ENCODE measurements at places on chromosomes 6 and 20.

GRCh38 chr6:131998255-131998982 is 47.2 kb upstream of the CCN2 start:
- no peak for DNase-seq

DNA sequence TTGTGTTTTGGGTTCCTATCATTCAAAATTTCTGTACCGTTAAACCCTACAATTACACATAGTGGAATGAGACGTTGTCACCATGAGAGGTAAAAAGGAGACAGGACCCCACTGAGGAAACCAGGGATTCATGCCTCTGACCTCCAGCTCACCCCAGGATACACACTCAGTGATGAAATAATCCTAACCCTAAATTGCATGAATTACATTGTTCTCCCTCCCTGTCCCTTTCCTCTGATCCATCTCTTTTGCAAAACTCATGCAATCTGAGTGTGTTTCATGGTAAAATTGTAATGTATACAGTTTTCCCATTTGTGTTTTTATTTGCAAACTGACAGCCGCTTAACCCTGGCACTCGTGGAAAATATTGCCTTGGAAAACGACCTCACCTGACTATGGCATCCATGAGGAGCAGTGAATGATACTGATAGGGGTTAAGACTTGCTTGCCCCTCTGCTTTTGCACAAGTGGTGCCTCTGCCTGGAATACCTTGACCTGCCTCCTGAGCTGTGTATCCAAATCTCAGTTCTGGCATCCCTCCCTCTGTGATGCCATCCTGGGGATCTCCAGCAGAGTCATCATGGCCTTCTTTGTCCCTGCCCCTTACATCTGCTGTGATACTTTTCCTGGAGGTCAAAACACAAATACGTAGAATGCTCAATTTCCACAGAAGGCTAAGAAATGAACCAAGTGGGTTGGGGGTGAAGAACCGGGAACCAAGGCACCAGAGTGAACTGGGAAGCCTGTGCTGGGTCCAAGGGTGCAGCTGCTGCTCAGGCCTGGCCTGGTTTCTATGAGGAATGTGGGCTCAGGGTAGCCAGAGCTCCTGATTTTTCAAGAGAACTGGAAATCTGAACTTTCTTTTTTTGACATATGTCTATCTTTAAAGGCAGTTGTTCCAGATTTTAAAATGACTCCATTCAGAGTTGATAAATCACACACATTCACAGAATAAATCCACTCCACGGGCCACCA is 211.6 kb upstream of the ZNF217 start:
- DNase-seq: no peak

GRCh38 chr6:92507552-92507951 is 911.8 kb downstream of the EPHA7 start:
- DNase-seq: no peak

DNA sequence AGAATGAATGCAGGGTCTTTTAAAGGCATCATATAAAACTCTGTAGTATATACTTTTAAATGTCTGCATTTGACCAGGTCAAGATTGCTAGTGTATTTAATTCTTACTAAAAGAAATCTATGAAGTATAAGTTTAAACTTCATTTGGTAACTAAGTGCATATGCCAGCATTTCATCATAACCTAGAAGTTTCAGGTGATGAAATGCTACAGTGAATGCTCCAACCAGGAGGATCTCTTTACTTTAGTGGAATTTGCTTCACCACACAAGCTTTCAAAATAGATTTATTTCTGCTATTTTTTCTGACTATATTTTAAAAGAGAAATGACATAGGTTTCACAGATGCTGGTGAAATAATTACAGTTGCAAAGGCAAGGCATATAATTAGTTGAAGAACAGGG is 141.9 kb downstream of the HIVEP2 start:
- no peak for DNase-seq

- DNase-seq: no peak
These were observed 45.6 kb upstream of the RIPOR2 start for GRCh38 chr6:24981386-24981760.

GRCh38 chr6:21138336-21139069 is 455.0 kb upstream of the SOX4 start:
- no peak for DNase-seq

- DNase-seq: no peak
These were observed 69.5 kb upstream of the LGSN start for GRCh38 chr6:63389191-63389844.

DNA sequence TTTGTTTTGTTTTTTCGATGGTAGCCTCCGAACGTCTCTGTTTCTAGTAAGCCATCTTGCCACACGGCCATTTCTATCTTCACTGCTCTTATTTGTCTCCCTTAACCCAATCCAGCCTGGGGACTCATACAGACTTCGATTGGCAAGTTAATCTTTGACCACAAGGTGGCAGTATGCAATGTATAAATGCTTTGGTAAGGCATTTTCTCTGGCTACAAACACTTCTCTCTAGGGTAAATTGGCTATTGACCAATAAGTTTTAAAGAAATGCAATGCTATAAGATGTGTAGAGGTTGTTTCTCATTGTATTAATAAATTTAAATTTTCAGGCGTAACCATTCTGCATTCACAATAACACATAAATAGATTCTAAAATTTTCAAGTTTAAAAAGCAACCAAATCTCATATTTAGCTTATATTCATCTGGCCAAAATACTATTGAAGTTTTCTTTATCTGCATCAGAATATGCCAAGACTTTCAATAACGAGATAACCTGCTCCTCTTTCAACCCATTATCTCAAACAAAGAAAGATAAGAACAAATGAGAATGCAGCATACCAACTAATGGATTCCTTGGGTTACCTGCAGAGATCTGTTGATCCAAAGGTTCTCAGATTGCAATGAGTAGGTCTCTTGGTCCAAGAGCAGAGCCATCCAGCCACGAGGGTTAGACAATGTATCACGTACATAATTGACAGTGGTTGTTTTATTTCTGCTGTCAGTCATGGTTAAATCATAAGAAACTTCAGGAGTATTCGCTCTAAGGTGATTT is 231.9 kb downstream of the PKHD1 start:
- DNase-seq: no peak

GRCh38 chr6:11023032-11023431 is 21.1 kb downstream of the ELOVL2 start:
- DNase-seq: no peak

DNA sequence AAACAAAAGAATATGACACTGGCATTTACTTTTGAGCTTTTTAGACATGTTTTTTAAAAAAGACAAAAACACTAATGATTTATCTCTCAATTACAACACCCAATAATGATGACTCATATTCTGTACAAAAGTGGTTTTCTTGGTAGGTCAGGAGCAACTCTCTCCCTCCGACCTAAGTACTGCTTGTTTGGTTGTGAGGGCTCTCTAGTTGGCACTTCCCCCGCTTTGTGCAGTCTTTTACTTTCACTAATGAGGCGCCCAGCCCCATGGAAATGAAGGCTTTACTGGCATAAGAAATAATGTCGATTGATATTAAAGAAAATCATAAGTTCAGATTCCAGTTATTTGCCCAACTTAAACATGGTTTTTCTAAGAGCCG is 1.3 kb downstream of the KPNA5 start:
- no peak for DNase-seq

DNA sequence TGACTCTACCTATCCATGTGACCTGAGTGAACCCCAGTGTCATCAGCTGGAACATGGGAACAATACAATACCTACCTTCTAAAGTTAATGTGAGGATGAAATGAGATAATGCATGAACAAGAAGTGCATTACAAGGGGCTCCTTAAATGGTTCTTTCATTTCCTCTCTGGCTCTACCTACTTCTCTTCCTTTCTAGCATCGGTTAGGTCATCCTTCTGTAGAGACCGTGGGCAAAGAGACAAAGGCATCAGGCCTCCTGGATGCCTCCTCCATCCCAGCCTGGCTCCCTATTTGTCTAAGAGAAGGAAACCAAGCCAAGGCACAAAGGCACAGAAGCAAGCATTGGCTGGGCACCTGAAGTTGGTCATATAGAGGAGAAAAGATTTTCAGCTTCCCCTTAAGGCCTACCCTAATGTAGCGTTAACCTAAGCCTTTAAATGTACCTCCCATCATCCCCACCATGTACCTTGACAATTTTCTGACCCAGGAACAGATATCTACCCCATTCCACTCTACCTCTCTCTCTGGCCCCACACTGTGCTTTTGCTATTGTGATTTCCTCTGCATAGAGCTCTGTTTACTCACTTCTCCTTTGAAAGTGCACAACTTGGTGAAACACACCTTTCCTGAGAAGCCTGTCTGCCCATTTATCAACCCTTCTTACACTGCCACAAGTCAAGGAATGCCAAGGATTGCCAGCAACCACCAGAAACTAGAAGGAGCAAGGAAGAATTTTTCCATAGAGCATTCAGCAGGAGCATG is 86.6 kb downstream of the GCLC start:
- DNase-seq: no peak

- DNase-seq: no peak
These were observed 2.4 kb upstream of the DBNDD2 start for GRCh38 chr20:45405571-45406259.

GRCh38 chr6:106546691-106547414 is 82.4 kb downstream of the RTN4IP1 start:
- DNase-seq: no peak

DNA sequence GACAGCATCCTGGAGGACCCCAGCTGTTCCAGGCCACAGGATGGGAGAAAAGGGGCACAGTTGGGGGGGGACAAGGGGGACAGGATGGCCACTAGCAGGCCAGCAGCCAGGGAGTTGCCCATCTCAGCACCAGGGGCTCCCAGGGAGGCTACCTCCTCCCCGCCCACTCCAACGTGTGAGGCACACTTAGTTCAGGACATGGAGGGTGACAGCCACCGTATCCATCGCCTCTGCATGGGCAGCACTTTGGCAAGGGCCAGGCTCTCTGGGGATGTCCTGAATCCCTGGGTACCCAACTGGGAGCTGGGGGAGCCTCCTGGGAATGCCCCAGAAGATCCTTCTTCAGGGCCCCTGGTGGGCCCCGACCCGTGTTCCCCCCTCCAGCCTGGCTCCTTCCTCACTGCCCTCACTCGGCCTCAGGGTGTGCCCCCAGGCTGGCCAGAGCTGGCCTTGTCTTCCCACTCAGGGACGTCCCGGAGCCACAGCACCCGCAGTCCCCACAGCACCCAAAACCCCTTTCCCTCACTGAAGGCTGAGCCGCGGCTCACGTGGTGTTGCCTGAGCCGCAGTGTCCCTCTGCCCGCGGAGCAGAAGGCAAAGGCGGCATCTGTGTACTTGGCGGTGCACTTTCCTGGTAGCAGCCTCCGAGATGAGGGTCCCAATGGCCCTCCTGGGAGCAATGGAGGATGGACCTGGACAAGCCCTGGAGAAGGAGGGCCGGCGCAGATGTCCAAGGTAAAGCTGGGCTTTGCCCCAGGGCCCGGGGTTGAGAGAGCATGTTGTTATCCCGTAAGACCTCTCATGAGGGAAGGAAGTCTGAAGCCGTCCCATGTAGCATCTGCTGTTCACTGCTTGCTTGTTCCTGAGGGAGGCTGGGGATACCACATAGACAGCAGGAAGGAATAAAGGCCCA is 30.7 kb downstream of the ZNF831 start:
- no peak for DNase-seq

DNA sequence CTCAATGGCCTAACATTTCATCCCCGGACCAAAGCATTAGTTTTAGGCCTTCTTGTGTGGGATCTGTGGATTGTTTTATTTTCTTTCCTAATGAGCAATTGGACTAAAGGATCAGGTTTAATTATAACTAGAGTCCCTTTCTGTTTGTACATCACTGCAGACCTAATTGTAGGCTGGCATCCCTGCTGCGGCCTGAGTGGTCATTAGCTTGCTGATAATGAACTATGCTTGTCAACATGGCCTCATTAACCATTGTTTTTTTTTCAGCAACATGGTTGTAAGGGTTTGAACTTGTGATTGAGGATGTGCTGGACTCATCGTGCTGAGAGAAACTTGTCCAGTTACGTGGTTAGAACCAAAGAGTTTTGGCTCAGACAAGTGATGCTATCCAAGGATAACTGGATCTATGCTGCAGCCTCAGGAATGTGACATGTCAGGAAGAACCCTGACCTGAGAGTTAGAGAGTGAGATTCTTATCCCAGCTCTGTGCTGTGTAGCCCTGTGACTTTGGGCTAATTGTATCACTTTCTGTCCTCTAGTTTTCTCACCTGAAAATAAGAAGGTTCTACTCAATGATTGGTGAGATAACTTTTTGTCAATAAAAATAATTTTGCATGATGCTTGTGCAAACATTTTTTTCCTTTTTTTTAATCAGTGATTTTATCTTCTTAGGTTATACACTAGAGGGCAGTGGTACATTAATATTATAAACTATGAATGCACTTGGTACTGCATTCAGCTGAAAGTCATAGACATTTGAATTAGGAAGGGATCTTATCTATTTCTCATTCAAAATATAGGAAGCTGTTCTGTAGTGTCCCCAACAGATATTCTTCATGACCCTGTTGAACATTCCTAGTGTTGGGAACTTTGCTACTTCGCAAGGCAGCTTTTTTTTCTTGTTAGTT is 140.9 kb downstream of the RNF144B start:
- no peak for DNase-seq

DNA sequence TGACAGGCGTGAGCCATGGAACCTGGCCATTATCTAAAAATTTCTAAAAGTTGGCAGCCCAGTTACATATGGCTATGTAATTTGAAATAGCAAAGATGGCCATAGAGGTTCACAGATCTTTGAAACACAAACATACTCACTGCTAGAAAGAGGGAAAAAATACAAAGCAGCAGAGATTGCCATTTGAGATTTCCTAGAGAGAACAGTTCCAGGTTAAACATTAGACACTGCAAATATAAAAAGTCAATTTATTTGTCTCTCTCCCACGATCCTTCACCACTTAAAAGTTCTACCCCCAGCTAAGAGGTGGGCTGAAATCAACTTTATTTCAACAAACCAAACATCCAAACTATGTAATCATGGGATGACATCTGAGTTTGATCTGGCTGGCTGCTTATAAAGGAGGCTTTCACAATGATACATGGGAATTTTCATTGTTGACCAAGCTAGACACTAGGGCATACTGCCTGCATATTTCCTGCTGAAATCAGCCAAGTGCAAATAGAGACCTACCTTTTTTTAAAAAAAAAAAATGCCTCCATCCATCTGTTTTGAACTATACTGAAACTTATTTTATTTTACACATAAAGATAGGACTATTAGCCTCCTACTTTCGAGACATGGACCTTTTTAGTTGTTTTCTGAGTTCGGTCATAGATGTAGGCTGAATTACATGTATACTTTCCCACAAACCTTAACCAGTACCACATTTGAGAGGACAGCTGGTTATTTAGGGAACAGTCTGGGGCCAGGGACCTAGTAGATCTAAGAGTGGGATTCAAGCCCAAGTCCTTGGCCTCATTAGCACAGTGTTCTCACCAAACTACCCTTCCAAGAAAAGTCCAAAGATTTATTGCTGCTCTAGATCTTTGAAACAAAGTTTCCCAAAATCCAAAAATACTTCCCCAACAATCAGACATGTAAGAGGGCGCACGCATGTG is 16.6 kb downstream of the DCDC2 start:
- no peak for DNase-seq

GRCh38 chr6:100167585-100167984 is 173.6 kb upstream of the MCHR2 start:
- DNase-seq: no peak

- DNase-seq: no peak
These were observed 5.7 kb upstream of the CTNNBL1 start for GRCh38 chr20:37688093-37688492.

- no peak for DNase-seq
These were observed 40.0 kb upstream of the ADGRF5 start for GRCh38 chr6:46961711-46962110.
